Body of pancreas (tissue), 4 donors: ENCODE measurements at places on chromosomes 4 and X. TPM values are rescaled to one million over a fixed set of nuclear protein-coding genes. Genes with fewer than 3 reads are reported as not detected.
A peak's percentile ranks its signal among the peaks of the same experiment; 100 is the strongest.

Gene F11
- total RNA-seq: 53.1 TPM

DNA sequence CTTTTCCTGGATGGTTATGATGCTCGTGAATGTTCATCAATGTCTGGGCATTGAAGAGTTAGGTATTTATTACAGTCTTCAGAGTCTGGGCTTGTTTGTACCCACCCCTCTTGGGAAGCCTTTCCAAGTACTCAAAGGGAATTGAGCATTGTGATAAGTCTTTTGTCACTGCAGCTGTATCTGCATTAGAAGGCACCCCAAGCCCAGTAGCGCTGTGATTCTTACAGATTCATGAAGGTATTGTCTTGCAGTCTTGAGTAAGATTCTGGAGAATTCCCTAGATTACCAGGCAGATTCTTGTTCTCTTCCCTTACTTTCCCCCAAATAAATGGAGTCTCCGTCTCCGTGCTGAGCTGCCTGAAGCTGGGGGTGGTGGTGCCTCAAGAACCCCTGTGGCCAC lies 173.4 kb upstream of the HUWE1 start:
- no peak overlapping the region for H3K27ac ChIP-seq
- no peaks in the 10 kb centered on the region for H3K36me3 ChIP-seq
- H3K27me3 ChIP-seq: no peaks in the 10 kb centered on the region

Gene RGN
- 20.8 TPM for total RNA-seq

Gene MMGT1
- total RNA-seq: 4.6 TPM

GRCh38 chrX:48715876-48716502 lies 19.5 kb downstream of the SUV39H1 start:
- no peaks in the 10 kb centered on the region for H3K36me3 ChIP-seq
- DNase-seq: no peak
- no peak overlapping the region for H3K4me3 ChIP-seq
- H3K27me3 ChIP-seq: no peaks in the 10 kb centered on the region

Gene SUPT20HL1
- total RNA-seq: 0.26 TPM

Gene TMEM175
- total RNA-seq: 65.3 TPM

GRCh38 chrX:154541896-154542722 lies 4.5 kb downstream of the G6PD start:
- DNase-seq: peak; percentile 63
- H3K4me3 ChIP-seq: no peak overlapping the region
- peaks cover 16% of the 10 kb centered on the region for H3K4me1 ChIP-seq
- H3K27ac ChIP-seq: peak overlapping the region; percentile 67
- H3K27me3 ChIP-seq: no peaks in the 10 kb centered on the region

Gene PWWP3B
- total RNA-seq: 9.6 TPM

DNA sequence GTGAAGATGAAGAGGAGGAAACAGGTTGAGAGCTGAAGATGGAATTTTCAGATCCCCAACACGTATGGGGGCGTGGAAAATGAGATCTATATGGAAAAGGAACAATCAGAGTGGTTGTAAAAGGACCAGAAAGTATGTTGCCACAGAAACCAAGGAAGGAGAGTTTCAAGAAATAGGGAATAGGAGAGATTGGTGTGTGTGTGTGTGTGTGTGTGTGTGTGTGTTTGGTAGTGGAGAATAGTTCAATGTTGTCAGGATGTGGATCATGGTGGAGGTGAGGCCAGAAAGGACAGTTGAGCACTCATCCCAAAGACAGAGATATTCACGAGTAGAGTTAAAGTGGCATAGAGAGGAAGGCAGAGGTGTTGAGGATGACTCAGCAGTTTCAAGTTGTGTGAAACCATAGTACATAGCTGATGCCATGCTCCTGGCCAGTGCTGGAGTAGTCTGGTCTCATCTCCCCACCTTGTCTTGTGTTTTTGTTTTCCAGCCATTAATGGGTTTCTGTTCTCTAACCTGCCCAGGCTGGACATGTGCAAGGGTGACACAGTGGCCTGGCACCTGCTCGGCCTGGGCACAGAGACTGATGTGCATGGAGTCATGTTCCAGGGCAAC lies 36.1 kb downstream of the HEPH start:
- no peak for DNase-seq
- no peaks in the 10 kb centered on the region for H3K4me1 ChIP-seq
- H3K4me3 ChIP-seq: no peak overlapping the region
- no peaks in the 10 kb centered on the region for H3K36me3 ChIP-seq
- no peak overlapping the region for H3K27ac ChIP-seq

Gene ZAR1
- not detected for total RNA-seq

DNA sequence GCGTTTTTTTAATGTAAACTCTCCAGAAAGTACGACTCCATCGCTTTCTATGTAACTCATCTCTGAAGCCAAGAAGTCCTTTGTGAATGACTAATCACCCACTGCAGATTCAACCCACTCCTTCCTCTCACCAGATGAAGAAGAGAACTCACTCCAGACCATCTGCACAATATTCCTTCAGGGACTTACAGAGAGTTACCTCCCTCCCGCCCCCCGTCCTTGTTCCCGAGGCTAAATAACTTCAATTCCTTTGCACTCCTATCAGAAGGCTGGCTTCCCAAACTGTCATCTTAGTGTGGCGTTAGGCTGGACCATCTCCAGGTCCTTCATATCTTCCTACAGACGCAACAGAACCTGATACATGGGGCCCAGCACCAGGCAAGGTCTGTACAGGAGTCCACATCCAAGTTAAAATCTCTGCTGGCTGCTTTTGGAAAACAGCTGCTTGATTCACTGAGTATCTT lies 82.4 kb downstream of the AFAP1 start:
- no peak for DNase-seq
- no peak overlapping the region for H3K27ac ChIP-seq
- no peaks in the 10 kb centered on the region for H3K27me3 ChIP-seq
- H3K4me3 ChIP-seq: no peak overlapping the region
- H3K4me1 ChIP-seq: peaks cover 3% of the 10 kb centered on the region

Gene CTSO
- total RNA-seq: 13.7 TPM

Gene ZCCHC12
- not detected for total RNA-seq

Gene IGSF1
- total RNA-seq: 1.3 TPM
